COR-L47 (cell line): ENCODE measurements at places on chromosomes 4 and X.
A peak's percentile ranks its signal among the peaks of the same experiment; 100 is the strongest.

DNA sequence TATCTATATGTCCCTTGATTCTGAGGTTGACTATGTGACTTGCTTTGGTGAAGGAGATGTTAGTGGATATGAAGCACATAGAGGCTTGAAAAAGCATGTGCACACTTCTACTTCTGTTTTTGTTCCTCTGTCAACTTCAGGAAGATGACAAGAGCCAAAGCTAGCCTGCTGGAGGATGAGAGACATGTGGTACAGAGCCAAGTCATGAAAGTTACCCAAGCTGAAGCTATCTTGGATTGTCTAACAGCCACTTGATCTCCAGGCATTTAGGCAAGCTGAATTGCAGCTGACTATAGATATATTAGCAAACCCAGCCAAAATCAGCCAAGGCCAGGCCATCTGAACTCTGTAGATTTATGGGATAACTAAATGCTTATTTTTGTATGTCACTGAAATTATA is 70.8 kb upstream of the DYNLT3 start:
- DNase-seq: no peak

DNA sequence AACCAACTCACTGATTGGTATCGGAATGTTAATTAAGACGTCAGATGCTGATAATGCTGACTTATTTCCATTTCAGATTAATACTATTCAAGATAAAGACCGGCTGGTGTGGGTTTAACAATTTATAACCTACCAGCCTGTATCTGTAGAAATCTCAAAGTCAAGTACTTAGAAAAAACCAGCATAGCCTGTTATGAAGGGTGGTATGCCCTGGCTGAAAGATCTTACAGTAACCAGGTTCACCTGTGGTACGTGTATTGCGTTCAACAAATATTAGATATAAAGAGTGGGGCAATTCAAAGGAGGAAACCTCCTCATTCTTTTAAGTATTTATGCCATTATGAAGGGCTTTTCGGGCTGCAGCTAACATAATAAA is 240.8 kb upstream of the ANXA3 start:
- DNase-seq: no peak

DNA sequence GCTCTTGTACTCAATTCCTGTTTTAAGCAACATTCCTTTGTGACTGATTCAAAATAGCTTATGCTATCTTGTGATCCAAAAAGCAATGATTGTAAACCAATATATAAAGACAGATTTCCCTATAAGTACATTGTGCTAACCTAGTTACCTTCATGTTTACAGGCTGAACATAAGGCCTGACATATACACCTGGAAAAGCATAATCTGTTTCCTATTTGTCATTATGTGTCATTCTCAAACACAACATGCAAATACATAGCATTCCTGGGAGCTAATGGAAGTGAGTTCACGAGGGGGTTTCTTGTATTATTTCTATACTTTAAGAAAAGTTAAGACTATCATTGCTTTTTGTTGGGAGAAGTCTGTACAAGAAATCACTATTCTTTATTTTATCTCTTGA is 638.1 kb upstream of the AGA start:
- no peak for DNase-seq

- DNase-seq: no peak
Observed at GRCh38 chrX:39909996-39910395, 187.8 kb downstream of the BCOR start.

GRCh38 chr4:65865489-65865888 is 195.2 kb upstream of the EPHA5 start:
- no peak for DNase-seq

GRCh38 chrX:111914398-111915090 is 38.6 kb downstream of the TRPC5OS start:
- no peak for DNase-seq

GRCh38 chr4:59553721-59554091 is 1646.4 kb upstream of the ADGRL3 start:
- DNase-seq: no peak

- DNase-seq: no peak
Observed at GRCh38 chrX:120036704-120037103, 40.8 kb downstream of the RHOXF2B start.

DNA sequence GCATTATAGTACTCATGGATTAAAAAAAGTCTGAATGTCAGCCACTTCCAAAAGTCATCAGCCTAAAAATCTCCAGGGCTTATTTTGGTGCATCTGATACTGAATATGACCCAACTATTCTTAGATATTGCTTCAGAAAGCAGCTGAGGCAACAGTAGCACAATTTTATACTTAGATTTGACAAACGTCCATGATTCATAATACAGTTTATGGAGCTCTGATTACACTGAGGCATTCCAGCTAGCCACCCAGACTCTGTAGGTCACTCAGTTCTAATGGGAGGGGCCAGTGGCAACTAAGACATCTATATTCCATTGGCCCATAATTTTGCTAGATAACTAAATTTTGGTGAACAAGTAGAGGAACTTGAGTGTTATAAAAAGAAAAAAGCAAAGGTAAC is 10.3 kb downstream of the SPATA4 start:
- DNase-seq: no peak

GRCh38 chrX:107700317-107700774 is 72.0 kb downstream of the PRPS1 start:
- no peak for DNase-seq

DNA sequence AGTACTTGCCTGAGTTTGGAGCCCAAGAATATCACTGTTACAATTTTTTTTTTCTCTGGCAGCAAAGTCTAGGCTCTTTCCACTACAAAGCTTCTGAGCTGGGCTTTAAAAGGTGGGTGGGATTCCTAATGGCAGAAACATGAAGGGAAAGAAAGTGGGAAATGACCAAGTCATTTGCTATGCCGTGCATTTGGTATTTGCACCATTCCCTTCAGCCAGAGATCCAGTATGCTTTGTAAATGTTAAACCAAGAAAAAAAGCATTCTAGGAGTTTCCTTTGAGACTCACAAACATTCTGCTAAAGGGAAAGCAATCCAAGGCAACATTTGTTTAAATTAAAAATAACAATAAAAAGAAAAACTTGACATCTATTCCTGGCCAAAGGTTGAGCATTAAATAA is 451.2 kb downstream of the RAB28 start:
- DNase-seq: no peak

- no peak for DNase-seq
Observed at GRCh38 chr4:186266729-186267456, 904 bp downstream of the F11 start.

DNA sequence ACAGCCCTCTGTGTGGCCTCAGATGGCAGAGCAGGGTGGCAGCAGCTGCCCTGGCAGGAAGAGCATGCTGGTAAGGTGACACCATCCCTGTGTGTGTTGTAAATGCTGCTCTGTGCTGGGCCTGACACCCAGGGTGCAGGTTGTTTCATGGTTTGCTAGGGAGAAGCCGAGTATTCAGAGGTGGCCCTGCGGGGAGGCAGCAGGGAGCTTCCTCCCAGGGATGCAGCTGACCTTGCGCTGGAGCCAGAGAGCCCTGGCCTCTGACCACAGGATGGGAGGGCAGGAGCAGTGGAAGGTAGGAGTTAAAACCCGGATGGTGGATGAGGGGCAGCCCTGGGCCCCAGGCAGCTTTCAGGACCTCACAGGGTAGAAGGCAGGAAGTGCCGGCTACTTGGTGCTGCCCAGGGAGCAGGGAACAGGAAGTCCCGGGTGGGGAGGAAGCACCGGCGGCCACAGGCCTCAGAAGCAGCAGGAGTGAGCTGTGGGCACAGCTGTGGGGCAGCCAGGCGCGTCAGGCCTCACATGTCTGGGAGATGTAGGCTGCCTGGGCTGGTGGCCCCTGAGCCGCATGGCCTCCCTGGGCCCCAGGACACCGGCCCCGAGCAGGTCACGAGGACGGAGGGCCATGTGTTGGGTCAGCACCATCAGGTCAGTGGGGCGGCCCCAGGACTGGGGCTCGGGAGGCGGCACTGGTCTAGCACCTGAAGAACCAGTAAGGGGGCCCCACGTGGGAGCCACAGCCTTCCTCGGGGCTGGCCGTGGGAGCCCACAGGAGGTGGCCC is 19.1 kb downstream of the SH3BP2 start:
- peak; percentile 56 for DNase-seq

- DNase-seq: no peak
Observed at GRCh38 chrX:402857-403256, 16.1 kb upstream of the PPP2R3B start.
